ENCODE measurements at places on chromosomes 1 and 21.

DNA sequence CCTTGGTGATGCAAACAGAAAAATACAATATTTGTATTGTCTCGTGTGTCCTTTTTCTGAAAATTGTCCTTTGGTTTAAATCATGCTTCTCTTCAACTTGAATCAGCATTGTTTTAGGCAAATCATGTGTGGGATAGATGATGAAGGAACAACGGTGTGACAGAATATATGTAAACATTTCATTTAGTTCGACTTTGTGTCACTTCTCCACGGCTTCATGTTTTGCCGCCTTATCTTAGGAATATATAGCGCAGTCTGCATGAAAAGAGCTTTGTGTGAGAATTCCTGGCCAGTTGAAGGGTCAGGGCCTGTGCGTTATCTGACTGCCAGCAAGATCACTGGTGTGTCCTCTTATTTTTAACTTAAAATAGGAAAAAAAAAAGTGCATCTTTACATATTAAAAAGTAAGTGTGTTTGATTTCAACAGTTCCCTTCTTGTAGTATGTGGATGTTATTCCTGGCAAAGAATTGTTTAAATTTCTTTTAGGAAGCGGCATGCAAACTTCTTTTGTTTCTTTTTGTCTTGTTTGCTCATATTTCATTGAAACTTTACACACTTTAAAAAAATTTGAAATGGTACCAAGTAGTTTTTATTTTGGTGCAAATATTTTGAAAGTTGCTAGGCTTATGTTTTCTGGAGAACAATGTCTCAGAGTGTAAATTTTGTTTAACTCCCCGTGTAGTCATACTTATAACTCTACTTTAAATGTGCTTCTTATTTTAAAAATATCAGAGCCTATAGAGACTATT lies 465.2 kb downstream of the USP25 start:
- no peak for DNase-seq

DNA sequence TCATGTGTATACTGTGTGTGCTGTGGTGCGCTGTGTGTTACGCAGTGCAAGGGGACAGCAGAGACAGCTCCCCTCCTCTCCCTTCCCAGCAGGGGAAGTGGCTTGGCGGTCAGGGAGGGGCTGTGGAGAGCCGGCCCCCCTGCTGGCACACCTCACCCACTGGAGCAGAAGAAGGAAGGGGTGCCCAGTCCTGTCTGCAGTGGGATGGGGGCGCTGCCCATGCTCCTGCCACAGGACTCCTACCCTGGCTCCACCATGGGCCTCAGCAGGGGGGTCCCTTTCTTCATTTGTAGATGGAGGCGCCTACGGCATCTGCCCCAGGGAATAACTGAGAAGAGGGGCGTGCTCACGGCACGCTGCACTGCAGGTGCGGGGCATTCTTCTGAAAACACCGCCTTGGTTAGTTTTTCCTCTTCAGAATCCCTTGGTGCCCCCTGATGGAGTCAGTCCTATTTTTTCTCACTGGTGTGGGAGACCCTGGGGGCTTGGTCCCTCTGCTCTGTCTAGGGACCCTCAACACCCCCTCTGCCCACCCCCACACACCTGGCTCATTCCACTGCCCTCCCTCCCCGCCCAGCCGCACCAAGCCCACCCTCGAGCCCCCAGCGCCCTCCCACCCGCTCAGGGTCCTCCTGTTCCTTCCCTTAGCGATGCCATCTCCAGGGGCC lies 13.8 kb upstream of the LDLRAP1 start:
- DNase-seq, result no peak

DNA sequence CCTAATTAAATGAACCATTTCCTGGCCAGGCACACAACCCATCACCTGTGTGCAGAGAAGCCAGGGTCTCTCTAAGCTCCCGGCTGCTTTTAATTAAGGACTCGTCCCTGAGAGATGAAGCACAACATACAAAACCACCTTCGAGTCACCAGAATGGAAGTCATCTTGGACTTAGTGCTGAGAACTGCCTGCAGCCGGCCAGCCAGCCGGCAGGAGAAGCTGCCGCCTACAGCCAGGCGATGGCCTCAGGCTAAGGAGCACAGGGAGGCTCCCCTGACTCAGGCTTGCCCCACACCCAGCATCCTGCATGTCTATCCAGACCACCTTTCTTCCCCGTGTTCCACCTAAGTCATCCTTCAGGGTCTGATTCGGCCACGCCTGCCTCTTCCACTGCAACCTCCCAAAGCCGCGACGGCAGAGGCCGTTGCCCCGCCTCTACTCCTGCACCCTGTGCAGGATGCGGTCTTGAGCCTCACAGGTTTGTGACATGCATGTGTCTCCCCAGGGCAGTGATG lies 83.6 kb downstream of the SLC66A1 start:
- no peak for DNase-seq

DNA sequence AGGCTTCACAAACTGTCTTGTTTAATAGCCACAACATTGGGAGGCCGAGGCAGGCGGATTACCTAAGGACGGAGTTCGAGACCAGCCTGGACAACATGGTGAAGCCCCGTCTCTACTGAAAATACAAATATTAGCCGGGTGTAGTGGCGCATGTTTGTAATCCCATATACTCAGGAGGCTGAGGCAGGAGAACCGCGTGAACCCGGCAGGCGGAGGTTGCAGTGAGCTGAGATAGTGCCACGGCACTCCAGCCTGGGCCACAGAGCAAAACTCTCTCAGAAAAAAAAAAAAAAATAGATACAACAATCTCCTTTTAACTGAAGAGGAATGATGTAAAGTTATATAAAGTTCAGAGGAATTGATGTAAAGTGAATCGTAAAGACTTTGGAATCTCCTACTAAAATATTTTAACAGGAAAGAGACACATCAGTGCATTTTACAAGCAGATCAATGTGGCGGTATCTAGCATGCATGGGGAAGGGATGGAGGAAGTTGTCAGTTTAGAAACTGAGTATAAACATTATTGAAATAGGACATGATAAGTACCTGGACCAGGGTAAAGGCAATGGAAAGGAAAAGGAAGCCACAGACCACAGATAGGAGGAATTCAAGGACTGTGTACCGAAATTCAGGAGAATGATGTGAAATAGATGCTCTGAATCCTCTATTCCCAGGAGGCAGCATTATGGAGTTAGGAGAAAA lies 41.5 kb downstream of the PTPRC start:
- DNase-seq, result no peak

- peak; percentile 89 for DNase-seq
Measured at GRCh38 chr1:23343221-23344110, 618 bp downstream of the HNRNPR start.

DNA sequence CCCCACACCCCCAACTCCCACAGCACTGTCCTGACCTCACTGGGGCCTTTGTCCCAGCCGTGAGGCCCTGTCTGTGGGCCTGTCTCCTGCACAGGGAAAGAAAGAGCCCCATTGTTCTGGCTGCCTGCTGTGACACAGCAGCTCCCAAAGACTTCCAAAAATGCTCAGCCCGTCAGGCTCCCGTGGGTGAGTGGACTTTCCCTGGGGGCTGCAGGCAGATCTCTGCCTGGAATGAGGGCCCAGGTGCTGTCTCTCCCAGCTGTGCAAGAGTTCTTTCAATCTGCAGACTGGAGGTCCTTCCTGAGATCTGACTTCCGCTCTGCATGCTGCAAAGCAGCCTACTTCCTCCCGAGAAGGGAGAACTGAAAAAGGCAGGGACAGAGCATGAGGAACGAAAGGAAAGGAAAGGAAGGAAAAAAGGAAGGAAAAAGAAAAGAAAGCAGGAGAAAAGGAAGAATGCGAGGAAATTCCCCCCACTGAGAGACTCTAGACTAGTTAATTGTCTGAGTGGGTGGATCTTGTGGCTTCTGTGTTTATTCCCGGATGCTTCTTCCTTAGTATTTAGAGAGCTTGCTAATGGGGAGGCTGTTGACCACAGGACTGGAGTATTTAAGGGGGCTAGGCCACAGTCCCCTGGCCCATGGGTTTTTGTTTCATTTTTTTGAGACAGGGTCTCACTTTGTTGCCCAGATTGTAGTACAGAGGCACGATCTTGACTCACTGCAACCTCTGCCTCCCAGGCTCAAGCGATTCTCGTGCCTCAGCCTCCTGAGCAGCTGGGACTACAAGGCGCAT lies 15.0 kb downstream of the NES start:
- DNase-seq, result no peak

DNA sequence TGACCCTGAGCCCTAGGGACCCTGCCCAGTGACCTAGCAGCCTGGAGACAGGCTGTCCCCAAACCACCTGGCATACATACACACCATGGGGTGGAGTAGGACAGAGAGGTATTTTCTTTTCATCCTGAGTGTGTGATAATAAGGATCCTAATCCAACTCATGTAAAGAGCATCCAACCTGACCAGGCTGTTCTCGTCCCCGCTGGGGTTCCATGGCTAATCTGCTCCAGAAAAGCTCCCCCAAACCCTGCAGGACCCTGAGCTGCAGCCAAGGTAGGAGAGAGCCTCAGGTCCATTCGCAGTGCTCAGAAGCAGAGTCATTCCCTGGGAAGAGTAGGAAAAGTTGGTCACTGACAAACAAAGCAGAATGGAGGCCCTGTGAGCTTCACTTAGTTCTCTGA lies 31.4 kb downstream of the KCND3 start:
- no peak for DNase-seq

DNA sequence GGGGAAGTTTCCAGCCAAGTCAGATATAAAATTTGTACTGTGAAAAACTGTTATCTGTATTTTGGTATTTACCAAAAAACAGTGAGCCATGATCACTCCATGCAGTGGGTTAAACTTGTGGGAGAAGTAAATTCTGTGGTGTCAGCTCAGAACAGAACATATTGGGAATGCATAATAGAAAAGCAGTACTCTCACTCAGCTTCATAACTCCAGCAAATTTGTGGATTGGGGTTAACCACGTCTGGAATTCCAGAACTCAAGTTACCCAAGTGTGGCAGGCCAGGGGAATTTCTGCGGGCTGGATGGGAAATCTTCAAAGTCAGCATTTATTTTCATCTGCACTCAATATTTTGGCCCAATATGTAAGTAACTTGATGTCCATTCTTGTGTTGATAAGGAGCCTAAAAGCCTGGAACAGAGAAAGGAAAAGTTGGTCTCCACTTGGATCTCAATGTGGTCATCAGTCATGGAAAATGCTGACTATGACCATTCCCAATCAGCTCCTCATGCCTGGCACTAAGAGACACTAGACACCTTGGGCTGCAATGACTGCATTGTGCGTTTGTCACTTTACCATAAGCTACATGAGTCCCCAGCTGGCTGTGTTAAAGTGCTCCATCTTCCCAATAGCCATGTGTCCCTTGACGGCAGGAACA lies 39.1 kb upstream of the ENAH start:
- DNase-seq, result peak; percentile 92

GRCh38 chr1:115748401-115749150 lies 19.9 kb downstream of the CASQ2 start:
- DNase-seq, result no peak

DNA sequence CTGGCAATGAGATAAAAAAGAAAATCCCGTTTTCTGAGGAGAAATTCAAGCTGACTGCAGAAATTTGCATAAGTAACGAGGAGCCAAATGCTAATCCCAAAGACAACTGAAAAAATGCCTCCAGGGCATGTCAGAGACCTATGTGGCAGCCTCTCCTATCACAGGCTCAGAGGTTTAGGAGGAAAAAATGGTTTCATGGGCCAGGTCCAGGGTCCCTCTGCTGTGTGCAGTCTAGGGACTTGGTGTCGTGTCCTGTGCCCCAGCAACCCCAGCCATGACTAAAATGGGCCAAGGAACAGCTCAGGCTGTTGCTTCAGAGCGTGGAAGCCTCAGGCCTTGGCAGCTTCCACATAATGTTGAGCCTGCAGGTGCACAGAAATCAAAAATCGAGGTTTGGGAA lies 456.5 kb downstream of the DPYD start:
- DNase-seq, result no peak

DNA sequence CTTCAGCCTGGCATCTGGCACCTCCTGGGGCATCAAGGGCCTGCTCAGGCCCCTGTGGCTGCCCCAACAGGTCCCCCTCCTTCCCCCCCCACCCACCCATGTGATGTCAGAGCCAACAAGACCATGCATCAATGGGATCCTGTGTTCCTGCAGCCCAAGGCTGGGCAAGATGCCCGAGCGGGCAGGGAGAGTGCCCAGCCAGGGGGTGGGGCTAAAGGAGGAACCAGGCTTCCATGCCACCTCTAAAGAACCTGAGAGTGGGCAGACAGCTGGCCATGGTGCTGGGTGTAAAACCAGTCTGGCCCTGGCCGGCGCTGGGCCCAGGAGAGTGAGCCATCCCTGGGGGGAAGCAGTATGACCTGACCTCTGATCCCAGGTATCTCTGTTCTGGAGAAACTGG lies 7.6 kb downstream of the COL16A1 start:
- no peak for DNase-seq

GRCh38 chr1:36625935-36626310 lies 143.2 kb upstream of the CSF3R start:
- DNase-seq, result no peak

DNA sequence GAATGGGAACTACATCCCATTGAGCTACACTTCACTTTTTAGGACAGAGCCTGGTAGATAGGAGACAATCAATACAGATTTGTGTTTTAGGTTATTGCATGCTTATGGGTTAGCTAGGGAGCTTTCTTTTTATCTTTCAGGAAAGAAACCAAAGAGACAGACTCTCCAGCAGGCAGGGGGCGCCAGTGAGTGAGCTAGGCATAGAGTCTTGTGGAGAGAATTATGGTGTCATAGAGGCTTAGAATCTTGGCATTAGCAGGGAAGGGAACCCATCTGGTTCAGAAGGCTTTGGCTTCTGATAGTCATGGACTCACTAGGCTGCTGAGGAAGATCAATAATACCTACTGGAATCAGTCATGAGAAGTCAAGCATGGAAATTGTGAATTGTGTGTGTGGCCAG lies at the start of gene SMCP:
Gene SMCP, plus strand, starts transcription at position 281 of the 400 bp plus-strand sequence. CDS start 6,101 bp downstream, outside the sequence.
- peak; percentile 26 for DNase-seq

DNA sequence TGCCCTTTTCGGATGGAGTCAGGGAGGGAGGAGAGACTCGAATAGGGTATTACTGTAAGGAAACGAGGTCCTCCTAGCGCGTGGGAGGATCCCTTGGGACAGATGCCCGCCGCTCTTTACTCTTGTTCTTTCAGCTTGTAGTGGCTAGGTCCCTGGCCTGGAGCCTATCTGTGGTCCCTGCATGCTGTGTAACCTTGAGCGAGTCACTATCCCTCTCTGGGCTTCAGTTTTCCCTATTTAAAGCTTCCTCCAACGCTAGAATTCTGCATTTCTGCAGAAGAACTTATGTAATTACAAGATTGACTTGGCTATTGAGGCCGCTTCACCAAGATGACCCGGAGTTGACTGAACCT lies 744 bp downstream of the MIER1 start:
- DNase-seq, result no peak

- no peak for DNase-seq
Measured at GRCh38 chr1:238898856-238899255, 487.5 kb upstream of the CHRM3 start.

- no peak for DNase-seq
Measured at GRCh38 chr1:161037661-161038522, 872 bp downstream of the TSTD1 start.
